CD8-positive, alpha-beta memory T cell (primary cell): ENCODE measurements at places on chromosomes 16 and 17. TPM values are rescaled to one million over a fixed set of nuclear protein-coding genes. Genes with fewer than 3 reads are reported as not detected.

- peak within 1 kb of the TSS; percentile 39 for H3K4me3 ChIP-seq
- peaks cover 12% of the 10 kb centered on the region for H3K4me1 ChIP-seq
- peaks cover 17% of the 10 kb centered on the region for H3K27me3 ChIP-seq
- H3K36me3 ChIP-seq, result no peaks in the 10 kb centered on the region
- H3K27ac ChIP-seq, result peak within 1 kb of the TSS; percentile 12
Measured at GRCh38 chr17:42050393-42051012, at the start of gene C17orf113. TSS of gene C17orf113 (minus strand) at chr17:42050601. CDS start at chr17:42043376, 7,225 bp downstream.

- DNase-seq, result peak; percentile 67
- H3K27me3 ChIP-seq, result no peaks in the 10 kb centered on the region
- H3K4me3 ChIP-seq, result no peak overlapping the region
Measured at GRCh38 chr16:785563-786535, 2.3 kb downstream of the RPUSD1 start.

DNA sequence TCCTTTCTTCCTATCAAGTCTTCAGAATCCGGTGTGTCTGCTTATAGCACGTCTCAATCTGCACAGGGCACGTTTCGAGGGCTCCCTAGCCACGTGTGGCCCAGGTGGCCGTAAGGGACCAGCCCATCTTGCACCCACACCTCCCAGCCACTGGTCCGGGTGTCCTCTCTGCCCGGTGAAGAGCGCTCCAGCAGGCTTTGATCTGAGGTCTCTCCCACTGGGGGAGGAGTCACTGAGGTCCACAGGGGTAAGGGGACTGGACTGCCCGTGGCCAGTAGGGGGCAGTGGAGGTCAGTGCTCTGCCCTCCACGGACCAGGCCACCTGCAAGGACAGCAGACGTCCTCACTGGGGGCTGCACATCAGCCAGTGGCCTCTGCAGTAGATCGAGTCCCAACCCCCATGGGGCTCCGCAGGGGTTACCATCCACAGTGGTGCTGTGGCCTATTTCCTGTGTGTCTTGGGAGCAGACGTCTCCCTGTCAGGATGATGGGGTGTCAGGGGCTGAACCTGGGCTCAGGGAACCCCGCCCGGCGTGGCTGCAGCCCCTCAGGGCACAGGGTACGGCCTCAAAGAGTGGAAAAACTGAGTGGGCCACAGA lies 204.1 kb upstream of the CIBAR2 start:
- no peak overlapping the region for H3K27ac ChIP-seq
- peaks cover 7% of the 10 kb centered on the region for H3K4me1 ChIP-seq
- no peak for DNase-seq
- no peaks in the 10 kb centered on the region for H3K27me3 ChIP-seq
- H3K4me3 ChIP-seq, result no peak overlapping the region
- H3K36me3 ChIP-seq, result no peaks in the 10 kb centered on the region

GRCh38 chr16:983044-984030 lies 1.8 kb downstream of the SOX8 start:
- H3K4me1 ChIP-seq, result peaks cover 4% of the 10 kb centered on the region
- H3K27me3 ChIP-seq, result peaks cover 6% of the 10 kb centered on the region
- DNase-seq, result no peak
- H3K36me3 ChIP-seq, result no peaks in the 10 kb centered on the region
- H3K27ac ChIP-seq, result no peak overlapping the region

The ARHGAP44 gene
- total RNA-seq, result not detected

DNA sequence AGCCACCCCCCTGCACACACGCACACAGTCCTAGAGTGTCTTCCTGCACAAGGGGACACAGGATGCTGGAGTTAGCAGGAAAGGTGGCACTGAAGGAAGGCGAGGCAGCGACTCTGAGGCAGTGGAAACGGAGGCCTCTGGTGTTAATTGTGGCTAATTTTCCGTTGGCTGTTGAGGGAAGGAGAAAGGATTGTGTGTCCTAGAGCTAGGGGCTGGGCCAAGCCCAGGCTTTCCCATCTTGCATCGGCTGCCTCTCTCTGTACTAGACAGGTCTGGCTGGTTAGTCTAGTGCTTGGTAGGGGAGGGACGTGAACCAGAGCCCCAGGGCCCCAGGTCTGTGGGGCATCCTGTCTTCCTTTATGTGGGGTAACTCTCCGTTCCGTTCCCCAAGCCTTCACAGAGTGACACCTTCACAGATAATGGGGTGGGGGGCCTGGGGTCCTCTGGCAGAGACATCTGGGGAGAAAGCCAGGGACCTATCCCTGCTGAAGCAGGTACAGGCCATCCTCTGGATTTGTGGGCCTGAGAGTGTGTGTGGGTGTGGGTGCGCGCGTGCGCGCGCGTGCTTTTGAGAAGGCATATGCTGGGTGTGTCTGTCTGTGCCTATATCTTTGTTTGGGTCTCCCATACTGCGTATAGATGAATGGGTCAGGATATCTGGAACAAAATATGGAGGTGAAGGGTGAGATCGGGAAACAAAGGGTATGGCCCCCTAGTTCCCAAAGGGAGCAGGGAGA lies at the start of gene CHD3:
Gene CHD3, plus strand, starts transcription at position 606 of the 737 bp plus-strand sequence. CDS start 212 bp downstream, outside the sequence.
- peak within 1 kb of the TSS; percentile 85 for H3K4me3 ChIP-seq
- DNase-seq, result no peak
- H3K36me3 ChIP-seq, result peaks cover 33% of the 10 kb centered on the region

- peaks cover 10% of the 10 kb centered on the region for H3K36me3 ChIP-seq
- DNase-seq, result peak; percentile 83
- peak overlapping the region; percentile 90 for H3K27ac ChIP-seq
Measured at GRCh38 chr16:84593825-84594724, 23.8 kb downstream of the COTL1 start.

DNA sequence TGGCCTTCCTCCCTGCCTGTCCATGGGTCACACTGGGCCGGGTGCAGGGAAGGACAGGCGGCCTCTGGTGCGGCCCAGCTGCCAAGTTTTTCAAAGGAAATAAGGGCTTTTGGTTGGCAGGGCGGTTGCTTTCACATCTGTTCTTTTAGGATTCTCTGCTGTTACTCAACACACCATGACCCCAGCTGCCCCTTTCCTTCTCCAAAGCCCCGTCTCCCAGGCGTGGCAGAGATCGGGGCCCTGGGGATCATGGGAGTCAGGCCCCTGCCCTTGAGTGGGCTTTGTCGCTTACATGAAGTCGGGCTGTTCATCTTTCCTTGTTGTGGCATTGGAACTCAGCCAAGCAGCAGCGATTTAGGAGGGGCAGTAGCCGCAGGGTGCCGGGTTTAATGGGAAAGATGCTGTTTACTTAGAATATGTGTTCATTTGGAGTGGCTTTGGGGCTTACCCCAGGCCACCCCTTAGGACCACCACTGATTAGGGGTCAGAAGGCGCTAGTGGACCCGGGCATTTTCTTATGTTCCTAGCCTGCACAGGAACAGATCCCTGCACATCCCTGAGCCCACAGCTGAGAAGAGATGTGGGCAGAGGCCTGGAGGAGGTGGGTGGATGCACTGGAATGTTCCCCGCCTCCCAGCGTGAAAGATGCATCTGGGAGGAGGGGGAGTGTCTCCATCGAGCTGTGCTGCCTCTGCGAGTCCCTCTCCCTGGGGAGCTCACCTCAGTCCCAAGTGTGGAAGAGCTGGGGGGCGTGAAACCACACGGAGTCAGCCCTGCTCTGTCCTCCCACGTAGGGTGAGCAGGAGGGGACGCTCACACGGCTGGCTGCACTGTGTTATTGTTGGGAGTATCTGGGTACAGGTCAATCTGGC lies 6.8 kb upstream of the ADCY7 start:
- H3K27me3 ChIP-seq, result no peaks in the 10 kb centered on the region
- H3K4me1 ChIP-seq, result peaks cover 8% of the 10 kb centered on the region
- H3K27ac ChIP-seq, result no peak overlapping the region
- no peaks in the 10 kb centered on the region for H3K36me3 ChIP-seq
- DNase-seq, result no peak
- H3K4me3 ChIP-seq, result no peak overlapping the region

GRCh38 chr17:72682605-72683004 lies 409.9 kb downstream of the SLC39A11 start:
- H3K4me1 ChIP-seq, result no peaks in the 10 kb centered on the region
- H3K27ac ChIP-seq, result no peak overlapping the region
- no peak overlapping the region for H3K4me3 ChIP-seq
- H3K27me3 ChIP-seq, result no peaks in the 10 kb centered on the region
- DNase-seq, result no peak

The TBC1D3B gene
- total RNA-seq, result 3.3 TPM

DNA sequence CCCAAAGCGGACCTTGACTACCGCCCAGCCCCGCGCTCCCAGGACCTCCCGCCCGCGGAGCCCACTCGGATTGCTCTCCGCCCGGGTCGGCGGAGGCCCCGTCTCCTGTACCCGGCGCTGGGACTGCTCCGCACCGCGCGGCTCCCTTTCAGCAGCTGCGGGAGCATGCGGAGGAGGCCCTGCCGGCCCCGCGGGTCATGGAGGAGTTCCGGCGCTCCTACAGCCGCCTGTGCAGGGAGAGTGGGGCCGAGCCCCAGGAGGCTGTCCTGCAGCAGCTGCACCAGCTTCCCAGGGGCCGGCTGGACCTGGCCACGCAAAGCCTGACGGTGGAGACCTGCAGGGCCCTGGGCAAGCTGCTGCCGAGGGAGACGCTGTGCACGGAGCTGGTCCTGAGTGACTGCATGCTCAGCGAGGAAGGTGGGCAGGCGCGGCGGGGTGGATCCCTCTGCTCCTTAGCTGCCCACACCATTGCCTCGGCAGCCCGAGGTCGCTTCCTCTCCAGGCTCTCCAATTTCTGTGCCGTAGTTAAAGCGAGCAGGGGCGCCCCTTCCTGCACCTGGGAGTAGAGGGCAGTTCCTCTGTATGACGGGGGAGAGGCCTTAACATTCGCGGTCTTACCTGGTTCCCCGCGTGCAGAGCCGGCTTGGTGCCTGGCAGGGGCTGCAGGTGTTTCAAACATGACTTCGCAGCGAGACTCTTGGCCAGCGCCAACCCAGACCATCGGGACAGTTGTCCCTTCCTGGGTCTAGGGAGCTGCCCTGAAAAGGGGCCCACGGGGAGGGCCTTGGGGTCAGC lies 539 bp downstream of the LRRC45 start:
- H3K4me3 ChIP-seq, result peak overlapping the region; percentile 64
- DNase-seq, result no peak
- peak overlapping the region; percentile 38 for H3K27ac ChIP-seq
- H3K36me3 ChIP-seq, result peaks cover 3% of the 10 kb centered on the region
- H3K27me3 ChIP-seq, result no peaks in the 10 kb centered on the region

DNA sequence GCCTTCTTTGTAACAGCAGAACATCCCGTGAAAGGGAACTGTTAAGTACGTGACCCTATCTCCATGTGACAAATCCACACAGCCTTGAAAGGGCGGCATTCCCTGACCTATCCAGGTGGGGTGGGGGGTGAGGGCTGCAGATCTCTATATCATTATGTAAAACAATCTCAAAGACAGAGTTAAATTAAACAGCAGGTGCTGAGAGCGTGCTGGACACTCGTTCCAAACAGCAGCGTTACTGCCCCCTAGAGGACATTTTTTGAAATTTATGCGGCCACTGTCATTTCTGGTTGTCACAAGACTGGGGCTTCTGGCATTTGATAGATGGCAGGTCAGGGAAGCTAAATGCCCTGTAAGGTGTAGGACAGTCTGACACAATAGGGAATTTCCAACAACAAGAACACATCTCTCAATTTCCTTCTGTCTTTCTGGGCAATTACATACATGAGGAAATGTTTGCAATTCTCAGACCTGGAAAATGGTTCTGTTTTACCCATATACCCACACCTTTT lies 6.7 kb upstream of the SLC25A39 start:
- no peaks in the 10 kb centered on the region for H3K27me3 ChIP-seq
- H3K4me1 ChIP-seq, result peaks cover 4% of the 10 kb centered on the region
- no peak overlapping the region for H3K27ac ChIP-seq
- no peak overlapping the region for H3K4me3 ChIP-seq
- peak; percentile 70 for DNase-seq

DNA sequence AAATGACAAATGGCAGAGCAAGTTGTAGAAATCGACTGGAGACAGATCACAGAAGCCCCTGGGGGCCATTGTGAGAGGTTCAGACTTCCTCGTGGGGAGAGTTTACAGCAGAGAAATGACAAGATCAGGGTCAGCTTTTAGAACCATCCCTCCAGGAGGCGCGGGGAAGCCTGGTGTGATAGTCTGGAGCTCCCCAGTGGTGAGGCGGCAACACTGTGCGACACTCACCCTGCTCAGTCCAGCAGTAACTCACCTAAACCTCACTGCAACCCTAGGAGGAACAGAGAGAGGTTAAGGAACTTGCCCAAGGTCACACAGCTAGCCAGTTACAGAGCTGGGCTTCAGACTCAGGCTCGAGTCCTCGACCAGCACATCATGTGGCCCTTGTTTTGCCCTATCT lies 123.4 kb upstream of the IRX3 start:
- no peaks in the 10 kb centered on the region for H3K36me3 ChIP-seq
- H3K27me3 ChIP-seq, result no peaks in the 10 kb centered on the region
- no peak overlapping the region for H3K27ac ChIP-seq
- no peaks in the 10 kb centered on the region for H3K4me1 ChIP-seq
- DNase-seq, result no peak

DNA sequence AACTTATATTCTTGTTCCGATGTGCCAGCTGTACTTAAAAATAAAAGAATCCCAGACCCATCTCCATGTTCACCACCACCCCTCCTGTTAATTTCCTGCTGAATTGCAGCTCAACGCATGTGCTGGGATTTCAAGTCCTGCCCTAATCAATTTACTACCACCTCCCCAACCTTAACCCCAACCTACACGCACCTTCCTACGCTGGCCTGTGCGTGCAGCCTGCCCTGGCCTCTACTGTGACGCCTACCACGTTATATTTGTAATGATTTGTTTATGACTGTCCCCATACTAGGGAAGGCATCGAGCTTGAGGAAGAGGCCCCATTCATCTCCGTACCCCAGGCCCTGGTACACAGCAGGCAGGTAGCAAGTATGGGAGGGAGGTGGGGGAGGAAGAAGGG lies 251.1 kb downstream of the MRTFB start:
- no peak overlapping the region for H3K4me3 ChIP-seq

GRCh38 chr17:10136258-10136981 lies 62.0 kb downstream of the GAS7 start:
- no peaks in the 10 kb centered on the region for H3K36me3 ChIP-seq
- no peak overlapping the region for H3K27ac ChIP-seq
- no peak for DNase-seq
- H3K4me1 ChIP-seq, result no peaks in the 10 kb centered on the region

DNA sequence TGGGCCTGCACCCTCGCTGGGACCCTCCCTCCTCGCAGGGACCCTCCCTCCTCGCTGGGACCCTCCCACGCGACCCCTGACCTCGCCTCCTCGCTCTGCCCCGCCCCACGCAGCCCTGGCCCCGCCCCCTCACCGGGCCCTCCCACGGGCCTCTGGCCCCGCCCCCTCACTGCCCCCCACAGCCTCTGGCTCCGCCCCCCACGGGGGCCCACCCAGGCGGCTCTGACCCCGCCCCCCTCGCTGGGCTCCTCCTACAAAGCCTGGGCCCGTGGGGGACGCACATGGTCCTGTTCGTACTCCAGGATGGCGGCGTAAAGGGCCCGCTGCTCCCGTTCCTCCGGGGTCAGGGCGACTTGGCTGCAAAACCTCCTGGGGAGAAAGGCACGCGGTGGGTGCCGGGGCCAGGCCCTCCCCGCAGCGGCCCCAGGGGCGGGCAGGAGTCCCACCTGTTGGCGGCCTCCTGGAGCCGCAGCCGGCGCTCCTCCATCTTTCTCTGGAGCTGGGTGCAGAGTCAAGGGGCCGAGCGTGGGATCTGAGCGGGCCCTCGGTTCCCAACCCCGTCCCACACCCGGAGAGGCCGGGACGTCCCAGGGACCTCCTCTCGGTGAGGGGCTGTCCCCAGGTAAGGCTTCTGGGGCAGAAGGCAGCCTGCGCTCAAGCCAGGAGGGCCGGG lies 9.0 kb downstream of the VPS9D1 start:
- H3K36me3 ChIP-seq, result no peaks in the 10 kb centered on the region
- peaks cover 10% of the 10 kb centered on the region for H3K4me1 ChIP-seq
- peak; percentile 81 for DNase-seq
- H3K27me3 ChIP-seq, result no peaks in the 10 kb centered on the region
- H3K4me3 ChIP-seq, result peak overlapping the region; percentile 43
- peak overlapping the region; percentile 43 for H3K27ac ChIP-seq
